Type B pancreatic cell (in vitro differentiated cells): ENCODE measurements at places on chromosomes 6 and 20.

GRCh38 chr20:13800728-13801134, 15.9 kb downstream of the NDUFAF5 start:
- no peaks in the 10 kb centered on the region for H3K27me3 ChIP-seq
- H3K36me3 ChIP-seq: peaks cover 39% of the 10 kb centered on the region
- no peak for DNase-seq
- no peaks in the 10 kb centered on the region for H3K4me1 ChIP-seq
- H3K4me3 ChIP-seq: no peak overlapping the region

- DNase-seq: no peak
- H3K27me3 ChIP-seq: peaks cover 25% of the 10 kb centered on the region
- no peak within 1 kb of the TSS for H3K27ac ChIP-seq
- H3K4me1 ChIP-seq: peaks cover 6% of the 10 kb centered on the region
Measured at GRCh38 chr6:28525496-28526039, at the start of gene GPX5. TSS of gene GPX5 (plus strand) at chr6:28525881. CDS start at chr6:28526014, 133 bp downstream.

DNA sequence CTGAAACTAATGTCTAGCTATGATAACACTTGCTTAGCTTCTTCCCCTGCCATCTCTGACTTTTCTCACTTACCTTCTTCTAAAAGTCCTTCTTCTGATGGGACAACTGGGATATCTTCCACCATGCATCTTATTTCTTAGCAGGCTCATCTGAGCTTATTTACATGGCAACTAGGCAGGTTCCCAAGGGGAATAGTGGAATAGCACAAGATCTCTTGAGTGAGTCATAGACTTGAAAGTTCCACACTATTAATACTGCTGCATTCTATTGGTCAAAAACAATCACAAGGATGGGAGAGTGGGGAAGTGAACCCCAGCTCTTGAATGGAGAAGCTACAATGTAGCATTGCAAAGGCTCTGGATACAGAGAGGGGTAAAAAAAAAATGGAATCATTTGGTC, 142.1 kb downstream of the HAO1 start:
- H3K4me3 ChIP-seq: no peak overlapping the region
- no peak overlapping the region for H3K27ac ChIP-seq
- H3K4me1 ChIP-seq: no peaks in the 10 kb centered on the region
- H3K36me3 ChIP-seq: no peaks in the 10 kb centered on the region
- DNase-seq: no peak

GRCh38 chr6:3414327-3415081, 42.3 kb downstream of the SLC22A23 start:
- no peak for DNase-seq
- H3K36me3 ChIP-seq: peaks cover 31% of the 10 kb centered on the region
- peak overlapping the region; percentile 72 for H3K4me3 ChIP-seq
- H3K27ac ChIP-seq: peak overlapping the region; percentile 91
- no peaks in the 10 kb centered on the region for H3K27me3 ChIP-seq

DNA sequence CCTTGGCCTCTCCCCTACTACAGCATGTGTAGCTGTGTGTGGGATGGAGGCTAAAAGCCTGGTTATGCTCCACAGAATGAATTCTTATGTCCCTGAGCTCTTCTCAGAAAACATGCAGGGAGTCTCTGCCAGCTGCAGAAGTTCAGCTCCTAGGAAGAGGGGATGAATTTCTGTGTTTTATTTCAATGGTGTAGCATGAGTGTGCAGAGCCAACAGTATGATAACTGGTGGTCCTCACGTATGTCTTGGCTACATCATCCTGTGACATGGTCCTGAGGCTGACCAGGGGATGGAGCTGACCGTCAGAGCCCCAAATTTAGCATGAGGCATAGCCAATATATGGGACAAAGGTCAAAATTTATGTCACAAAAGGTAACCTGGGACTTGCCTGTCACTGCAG, 266.1 kb downstream of the ADGB start:
- DNase-seq: no peak
- H3K4me1 ChIP-seq: peaks cover 8% of the 10 kb centered on the region
- no peak overlapping the region for H3K27ac ChIP-seq
- no peaks in the 10 kb centered on the region for H3K36me3 ChIP-seq
- H3K27me3 ChIP-seq: no peaks in the 10 kb centered on the region
- no peak overlapping the region for H3K4me3 ChIP-seq

DNA sequence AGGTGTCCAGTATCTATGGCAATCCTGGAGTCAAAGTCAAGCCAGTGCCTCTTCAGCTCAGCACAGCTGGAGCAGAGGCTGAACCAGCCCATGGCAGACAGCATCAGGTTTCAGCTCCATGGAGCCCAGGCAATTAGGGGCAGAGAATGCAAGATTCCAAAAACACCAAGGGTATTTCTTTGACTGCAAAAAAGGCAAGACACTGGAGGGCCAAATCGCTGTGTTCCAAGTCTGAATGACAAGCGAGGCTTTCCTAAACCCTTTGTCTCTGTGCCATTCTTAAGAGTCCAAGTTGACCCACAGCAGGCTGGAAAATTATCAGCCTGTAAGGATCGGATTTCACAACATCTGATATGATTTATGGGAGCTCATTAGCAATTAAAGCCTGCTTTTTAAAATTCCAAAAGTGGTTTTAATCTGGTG, 49.7 kb upstream of the TGM3 start:
- peak overlapping the region; percentile 44 for H3K4me3 ChIP-seq
- H3K27me3 ChIP-seq: no peaks in the 10 kb centered on the region
- peaks cover 20% of the 10 kb centered on the region for H3K4me1 ChIP-seq
- peak overlapping the region; percentile 53 for H3K27ac ChIP-seq

DNA sequence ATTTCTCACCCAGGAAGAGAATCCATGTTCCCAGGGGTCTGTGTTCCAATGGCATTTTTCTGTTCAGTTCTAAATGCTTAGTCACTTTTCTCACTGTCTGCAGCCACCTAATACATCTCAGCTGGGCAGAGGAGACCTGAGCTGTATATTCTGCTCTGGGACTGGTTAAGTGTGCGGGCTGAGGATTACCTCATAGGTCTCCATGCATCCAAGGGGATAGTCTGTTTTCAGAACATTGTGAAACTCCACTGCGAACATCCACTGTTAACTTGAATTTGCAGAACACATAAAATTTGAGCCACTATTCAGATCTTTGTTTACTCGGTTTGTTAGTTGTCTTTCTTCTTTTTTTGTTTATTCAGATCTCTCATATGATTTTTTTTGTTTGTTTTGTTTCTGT, 947.1 kb downstream of the TFAP2A start:
- H3K4me3 ChIP-seq: no peak overlapping the region
- no peak overlapping the region for H3K27ac ChIP-seq
- peaks cover 5% of the 10 kb centered on the region for H3K27me3 ChIP-seq
- DNase-seq: no peak

- no peaks in the 10 kb centered on the region for H3K27me3 ChIP-seq
- H3K27ac ChIP-seq: no peak overlapping the region
- no peak overlapping the region for H3K4me3 ChIP-seq
- DNase-seq: no peak
Measured at GRCh38 chr20:54429364-54429763, 46.0 kb upstream of the DOK5 start.

DNA sequence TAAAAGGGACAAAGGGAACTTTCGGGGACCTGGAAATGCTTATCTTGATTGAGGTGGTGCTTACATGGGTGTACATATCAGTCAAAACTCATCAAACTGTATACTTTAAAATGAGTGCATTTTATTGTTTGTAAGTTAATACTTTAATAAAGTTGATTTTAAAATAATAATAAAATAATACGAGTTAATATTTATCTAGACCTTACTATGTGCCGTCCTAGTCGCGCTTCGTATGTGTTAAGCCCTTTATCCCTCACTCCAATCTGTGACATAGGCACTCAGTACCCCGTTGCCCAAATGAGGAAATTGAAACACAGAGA, 47.5 kb downstream of the PDYN start:
- H3K4me3 ChIP-seq: peak overlapping the region; percentile 75
- H3K27me3 ChIP-seq: peaks cover 71% of the 10 kb centered on the region
- peaks cover 39% of the 10 kb centered on the region for H3K4me1 ChIP-seq
- DNase-seq: no peak

DNA sequence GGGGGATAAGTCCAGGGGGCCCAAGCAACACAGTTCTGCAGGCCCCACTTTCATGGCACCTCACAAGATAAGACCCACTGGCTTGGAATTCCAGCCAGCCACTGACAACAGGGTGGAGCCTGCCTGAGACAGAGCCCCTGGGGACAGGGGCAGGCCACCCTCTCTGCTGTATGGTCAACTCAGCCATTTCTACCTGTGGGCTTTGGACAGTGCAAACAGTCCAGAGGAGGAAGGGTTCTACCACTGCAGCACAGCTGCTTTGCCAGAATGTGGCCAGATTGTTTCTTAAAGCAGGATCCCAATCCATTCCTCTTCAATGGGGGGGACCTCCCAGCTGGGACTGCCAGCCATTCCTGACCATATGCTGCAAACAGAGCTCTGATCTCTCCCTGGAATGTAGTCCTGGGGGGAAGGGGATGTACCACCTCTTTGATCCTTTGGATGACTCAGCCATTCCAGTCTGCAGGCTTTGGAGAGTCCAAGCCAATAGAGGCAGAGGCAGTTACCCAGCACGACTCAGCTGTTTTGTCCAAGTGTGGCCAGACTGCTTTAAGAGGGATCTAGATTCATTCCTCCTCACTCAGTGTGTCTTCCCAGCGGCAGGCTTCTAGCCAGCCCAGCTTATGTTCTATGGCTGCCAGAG, 842.2 kb downstream of the EPHA7 start:
- H3K36me3 ChIP-seq: no peaks in the 10 kb centered on the region
- H3K27ac ChIP-seq: no peak overlapping the region
- H3K27me3 ChIP-seq: no peaks in the 10 kb centered on the region
- no peak overlapping the region for H3K4me3 ChIP-seq
- no peak for DNase-seq

DNA sequence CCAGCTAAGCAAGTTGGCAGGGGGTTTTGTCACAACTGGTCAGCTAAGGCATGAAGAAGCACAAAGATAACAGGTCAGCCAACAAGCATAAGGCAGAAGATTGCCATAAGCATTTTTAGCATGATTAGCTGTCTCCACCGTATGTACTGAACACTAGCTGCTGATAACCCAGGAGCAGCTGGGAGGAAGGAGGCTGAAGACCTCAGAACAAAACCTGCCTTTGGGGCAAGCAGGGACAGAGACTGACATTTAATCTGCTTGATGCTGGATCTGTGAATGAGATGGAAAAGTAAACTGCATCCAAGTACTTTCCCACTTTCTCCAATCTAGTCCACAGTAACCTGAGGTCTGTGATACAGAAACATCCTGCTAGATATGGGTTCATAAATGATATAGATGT, 353.0 kb upstream of the MAP3K7 start:
- DNase-seq: no peak
- peaks cover 10% of the 10 kb centered on the region for H3K27me3 ChIP-seq
- H3K27ac ChIP-seq: no peak overlapping the region
- no peaks in the 10 kb centered on the region for H3K36me3 ChIP-seq
- peaks cover 20% of the 10 kb centered on the region for H3K4me1 ChIP-seq
- H3K4me3 ChIP-seq: no peak overlapping the region
